Breast epithelium (tissue), 4 donors: ENCODE measurements at places on chromosomes 11 and 22. TPM values are rescaled to one million over a fixed set of nuclear protein-coding genes. Genes with fewer than 3 reads are reported as not detected.
A peak's percentile ranks its signal among the peaks of the same experiment; 100 is the strongest.

Gene KCNK7
- 2.2 TPM for total RNA-seq

Gene TRIM49D2
- total RNA-seq, result not detected

Gene IL18
- 16.8 TPM for total RNA-seq

DNA sequence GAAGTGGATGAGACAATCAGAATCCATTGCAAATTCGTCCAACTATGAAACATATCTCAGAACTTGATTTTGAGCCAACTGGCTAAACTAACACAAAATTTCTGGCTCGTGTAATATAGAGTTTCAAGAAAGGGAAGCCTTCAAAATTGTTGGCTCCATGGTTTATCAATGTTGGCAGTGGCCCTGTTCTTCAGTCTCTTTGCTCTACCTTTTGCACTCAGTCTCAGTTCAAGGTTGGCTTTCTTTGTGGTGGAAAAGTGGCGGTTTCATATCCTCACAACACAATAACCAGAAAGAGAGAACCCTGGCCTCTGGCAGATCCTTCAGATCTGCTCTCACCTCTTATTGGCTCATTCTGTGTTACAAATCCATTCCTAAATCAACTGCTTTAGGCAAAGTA lies 473.8 kb upstream of the API5 start:
- DNase-seq, result no peak

DNA sequence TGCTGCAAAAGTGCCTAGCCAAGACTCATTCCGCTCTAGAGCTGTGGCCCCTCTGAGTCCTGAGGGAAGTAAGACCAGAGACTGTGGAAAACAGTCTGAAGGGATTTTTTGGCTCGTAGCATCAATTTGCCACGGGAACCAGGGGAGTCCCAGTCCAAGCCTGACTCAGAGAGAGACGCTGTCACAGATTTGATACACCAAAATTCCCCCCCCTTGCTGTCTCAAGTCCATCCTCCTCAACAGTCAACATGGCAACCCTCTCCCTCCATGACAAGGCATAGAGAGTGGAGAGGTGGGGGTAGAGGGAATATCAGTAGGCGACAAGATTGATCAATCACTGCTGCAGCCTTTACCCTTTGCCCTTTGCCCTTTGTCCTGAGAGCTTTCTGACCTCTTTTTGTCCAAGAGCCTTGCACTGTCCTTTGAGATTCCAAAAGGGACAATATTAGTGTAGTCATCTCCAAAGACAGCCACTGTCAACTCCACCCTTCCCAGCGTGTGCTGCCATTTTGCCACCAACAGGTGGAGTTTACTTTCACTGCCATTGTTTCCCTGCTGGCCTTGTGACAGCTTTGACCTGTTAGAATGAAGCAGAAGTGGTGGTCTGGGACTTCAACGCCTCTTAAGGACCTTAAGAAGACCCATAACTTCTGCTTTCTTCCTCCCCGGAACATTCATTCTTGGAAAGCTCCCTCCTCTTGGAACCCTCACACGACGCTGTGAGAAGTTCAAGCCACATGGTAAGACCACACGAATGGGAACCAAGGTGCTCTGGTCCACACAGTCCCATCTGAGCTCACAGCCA lies 7.3 kb downstream of the SLC15A3 start:
- DNase-seq, result no peak

DNA sequence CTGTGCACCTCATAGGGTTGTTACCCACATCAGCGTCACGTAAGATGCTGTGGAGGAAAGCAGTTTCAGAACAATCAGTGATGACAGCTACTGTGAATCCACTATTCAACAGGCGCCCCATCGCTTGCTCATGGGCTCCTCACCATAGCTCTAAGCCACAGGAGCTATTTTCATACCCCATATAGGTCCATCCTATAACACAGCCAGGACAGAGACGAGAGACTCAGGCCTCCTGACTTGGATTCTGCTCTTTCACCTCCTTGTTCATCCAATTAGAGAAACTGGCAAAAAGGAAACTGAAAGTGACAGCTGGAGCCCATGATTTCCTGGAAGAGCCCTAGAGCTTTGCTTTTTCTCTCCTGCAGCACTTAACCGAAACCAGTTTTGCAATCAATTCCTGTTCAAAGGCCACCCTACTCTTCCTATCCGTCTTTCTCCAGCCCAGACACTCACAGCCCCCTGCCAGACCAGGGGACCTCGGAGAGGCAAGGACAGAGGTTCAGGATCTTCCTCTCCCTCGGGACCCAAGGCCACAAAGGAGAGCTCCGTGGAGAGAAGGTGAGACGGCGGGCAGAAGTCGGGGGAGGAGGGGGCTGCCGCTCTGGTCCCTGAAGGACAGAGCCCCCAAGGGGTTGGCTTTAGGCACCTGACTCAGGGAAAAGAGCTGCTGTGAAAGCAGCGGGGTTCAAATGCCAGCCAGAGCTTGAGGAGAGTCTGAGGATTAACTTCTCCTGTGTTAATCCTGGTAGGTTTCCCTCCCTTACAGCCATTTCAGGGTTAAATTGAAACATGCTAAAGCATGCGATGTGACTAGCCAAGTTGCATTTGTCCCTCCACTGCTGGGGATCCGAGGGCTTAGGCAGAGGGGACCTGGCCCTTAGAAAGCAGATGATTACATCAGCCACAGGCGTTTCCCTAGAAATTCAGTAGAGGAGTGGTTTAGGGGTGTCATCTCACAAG lies at the start of gene APOL6:
Gene APOL6, plus strand, starts transcription at position 381 of the 960 bp plus-strand sequence. CDS start 7,980 bp downstream, outside the sequence.
- DNase-seq, result no peak

DNA sequence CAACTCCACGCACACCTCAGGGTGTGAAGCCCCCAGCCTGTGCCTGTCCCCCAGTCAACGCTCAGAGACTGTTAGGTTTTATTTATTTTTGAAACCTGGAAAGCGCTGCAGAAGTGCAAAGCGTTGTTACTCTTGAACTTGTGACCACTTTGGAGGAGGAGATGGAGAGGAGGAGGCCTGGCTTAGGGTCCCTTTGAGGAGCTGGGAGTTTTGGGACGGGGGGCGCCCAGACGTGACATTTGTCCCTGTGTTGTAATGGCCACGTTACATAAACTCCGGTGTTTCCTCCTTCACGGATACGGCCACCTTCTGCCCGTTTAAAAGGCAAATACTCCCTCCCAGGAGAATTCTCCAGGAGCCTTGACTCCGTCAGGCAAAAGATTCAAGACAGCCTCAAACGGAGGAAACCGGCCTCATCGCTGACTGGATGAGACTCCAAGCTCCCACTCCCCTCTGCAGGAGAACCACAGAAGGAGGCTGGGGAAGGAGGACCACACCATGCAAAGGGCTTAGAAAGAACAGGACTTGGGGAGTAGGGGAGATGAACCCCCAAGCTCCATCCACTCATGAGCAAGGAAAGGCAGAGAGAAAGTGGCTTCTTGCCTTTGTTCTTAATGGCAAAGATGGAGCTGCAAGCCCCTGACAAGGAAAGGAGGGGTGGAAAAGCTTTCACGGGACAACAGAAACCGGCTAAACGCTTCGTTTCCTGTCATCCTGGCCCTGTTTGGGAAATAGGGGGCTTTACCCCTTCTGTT lies 630 bp downstream of the PIK3IP1 start:
- DNase-seq, result no peak

DNA sequence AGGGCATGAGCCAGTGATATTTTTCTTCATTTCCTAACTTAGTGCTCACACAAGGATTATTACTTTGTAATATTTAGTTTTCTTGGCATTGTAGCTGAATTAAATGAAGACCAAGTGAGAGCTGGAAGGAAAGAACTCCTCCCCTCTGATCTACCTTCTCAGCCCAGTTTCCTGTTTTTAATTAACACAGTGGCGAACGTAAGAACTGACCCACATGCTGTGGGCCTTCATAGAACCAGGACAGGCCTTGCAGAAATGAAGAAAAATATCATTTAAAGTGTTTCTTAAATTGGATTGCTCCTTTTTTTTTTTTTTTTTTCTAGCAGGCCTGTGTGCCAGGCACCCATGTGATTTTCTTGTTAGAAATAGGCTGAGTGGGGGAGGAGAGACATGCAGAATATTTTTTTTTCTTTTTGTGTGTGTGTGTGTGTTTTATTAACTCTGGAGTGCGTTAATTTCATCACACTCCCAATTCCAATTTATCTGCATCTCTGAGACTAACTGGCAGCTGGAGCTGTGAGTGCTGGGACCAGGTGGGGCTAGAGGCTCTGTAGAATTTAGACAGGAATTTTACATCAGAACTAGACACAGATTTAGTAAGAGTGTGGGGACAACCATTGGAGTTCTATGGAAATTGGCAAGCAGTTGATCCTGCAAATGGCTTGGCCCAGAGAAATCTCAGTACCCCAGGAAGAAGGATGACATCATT lies 320.5 kb downstream of the DDX10 start:
- DNase-seq, result no peak

- DNase-seq, result peak; percentile 40
Observed at GRCh38 chr11:122741613-122742300, 86.2 kb downstream of the UBASH3B start.

DNA sequence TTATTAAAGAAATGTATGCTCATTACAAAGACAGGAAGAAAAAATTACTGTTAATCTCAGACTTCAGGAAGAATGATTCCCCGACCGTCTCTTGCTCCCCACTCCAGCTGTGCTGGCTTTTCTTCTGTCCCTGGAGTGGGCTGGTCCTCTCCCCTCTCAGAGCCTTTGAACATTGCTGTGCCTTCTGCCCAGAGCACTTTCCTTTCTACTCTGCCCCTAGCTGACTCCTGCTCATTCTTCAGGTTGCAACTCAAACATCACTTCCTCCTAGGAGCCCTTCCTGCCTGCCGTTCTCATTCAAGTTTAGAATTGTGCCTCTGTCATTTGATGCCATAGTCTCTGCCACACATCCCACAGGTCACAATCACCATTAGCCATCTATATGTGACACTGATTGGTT lies 329.5 kb downstream of the MIAT start:
- DNase-seq, result no peak

DNA sequence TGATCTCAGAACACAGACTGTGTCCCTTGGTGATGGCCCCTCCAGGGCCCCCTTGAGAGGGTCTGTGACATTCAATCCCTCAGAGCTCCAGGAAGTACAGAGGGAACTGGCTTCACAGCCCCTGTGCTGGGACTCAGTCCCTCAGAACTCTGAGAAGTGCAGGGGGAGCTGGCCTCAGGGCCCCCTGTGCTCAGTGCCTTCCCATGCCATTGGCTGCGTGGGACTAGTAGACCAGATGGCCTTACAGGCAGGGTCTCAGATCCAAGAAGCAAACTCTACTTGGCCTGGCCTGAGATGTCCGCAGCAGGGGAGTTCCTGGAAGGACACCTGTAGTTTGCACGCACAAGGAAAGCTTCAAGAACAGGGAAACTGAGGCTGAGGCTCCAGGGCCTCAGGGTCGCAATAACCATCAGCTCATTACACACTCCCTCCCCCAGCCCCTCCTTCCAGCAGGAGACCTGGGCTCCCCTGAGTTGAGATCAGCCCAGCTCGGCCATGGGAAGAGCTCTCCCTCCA lies 138.4 kb downstream of the BRD1 start:
- no peak for DNase-seq

GRCh38 chr22:35914665-35915476 lies 113.8 kb downstream of the RBFOX2 start:
- peak; percentile 61 for DNase-seq

- DNase-seq, result no peak
Observed at GRCh38 chr11:2991452-2992233, 486 bp downstream of the NAP1L4 start.

GRCh38 chr11:36007127-36007655 lies 63.3 kb downstream of the LDLRAD3 start:
- no peak for DNase-seq
